ENCODE measurements at places on chromosomes 2 and 18.

- no peak for DNase-seq
These were observed 39.9 kb downstream of the SCN7A start for GRCh38 chr2:166454006-166454595.

GRCh38 chr2:221554769-221555493 lies 17.2 kb downstream of the EPHA4 start:
- DNase-seq = no peak

- no peak for DNase-seq
These were observed 161.2 kb upstream of the MAP3K20 start for GRCh38 chr2:172914341-172915008.

DNA sequence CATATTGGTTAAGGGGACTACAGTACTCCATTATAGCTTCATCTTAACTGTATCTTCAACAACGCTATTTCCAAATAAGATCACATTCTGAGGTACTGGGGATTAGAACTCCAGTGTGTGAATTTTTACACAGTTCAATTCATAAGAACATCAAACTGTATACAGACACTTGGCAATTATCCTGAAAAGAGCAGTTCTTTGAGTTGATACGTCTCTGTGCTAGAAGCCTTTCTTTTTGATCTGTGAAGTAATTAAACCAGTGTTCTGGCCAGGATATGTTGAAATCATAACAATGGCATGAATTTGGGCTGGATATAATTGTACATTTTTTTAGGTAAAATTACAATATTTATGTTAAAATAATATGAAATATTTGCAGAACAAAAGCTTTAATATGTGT lies 93.5 kb upstream of the ITPRID2 start:
- no peak for DNase-seq

GRCh38 chr18:13440277-13441248 lies 222.0 kb downstream of the LDLRAD4 start:
- no peak for DNase-seq

DNA sequence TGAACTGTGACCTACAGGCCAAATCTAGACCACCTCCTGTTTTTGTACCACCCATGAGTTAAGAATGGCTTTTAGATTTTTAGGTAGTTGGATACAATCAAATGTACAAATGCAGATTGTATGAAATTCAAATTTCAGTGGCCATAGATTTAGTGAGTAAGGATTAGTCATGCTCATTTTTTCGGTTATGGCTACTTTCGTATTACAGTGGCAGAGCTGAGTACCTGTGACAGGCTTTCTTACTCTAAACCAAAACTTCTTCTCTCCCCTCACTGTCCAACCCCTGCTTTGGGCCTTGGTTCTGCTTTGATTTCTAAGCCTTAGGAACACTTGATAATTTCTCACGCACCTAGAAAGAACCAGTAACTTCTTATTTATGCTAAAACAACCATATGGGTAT lies 82.1 kb downstream of the CDC42EP3 start:
- DNase-seq = no peak

- DNase-seq = no peak
These were observed 74.8 kb downstream of the NFATC1 start for GRCh38 chr18:79470547-79470946.

DNA sequence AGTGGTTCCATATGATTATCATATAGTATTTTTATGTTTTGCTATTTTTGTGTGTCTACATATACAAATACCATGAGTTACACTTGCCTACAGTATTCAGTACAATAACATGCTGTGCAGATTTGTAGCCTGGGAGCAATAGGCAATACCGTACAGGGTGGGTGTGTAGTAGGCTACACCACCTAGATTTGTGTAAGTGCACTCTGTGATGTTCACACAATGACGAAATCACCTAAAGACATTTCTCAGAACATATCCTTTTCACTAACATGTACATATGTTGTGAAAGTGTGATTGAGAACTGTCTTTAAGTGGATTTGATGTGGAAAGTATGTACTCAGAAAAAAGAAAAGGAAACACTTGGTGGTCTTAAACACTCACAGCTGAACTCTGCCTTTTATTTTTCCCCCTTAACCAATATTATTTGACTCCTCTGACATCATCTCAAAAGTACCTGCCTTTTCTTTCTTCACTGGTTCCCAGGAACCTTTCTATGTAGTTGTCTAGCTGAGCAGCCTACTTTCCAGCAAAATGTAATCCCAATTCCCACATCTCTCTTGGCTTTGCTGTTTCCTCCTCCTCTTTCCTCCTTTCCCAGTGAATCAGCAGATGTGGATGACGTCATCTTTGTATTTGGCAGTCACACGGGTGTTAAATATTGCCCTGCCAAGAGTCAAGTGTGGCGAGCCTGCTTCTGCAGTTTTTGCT lies 47.7 kb downstream of the OSBPL6 start:
- no peak for DNase-seq

- no peak for DNase-seq
These were observed 178.7 kb downstream of the ANTXR1 start for GRCh38 chr2:69191634-69192033.

Data from CD4-positive, alpha-beta T cell treated with Interleukin-15 for 1 hour (primary cell).